Activated naive CD4-positive, alpha-beta T cell treated with anti-CD3 and anti-CD28 coated beads, Interleukin-2, amount 50 U/mL, for 72 hours (primary cell): ENCODE measurements at places on chromosomes 3 and 15.

GRCh38 chr3:60431599-60431958 lies 819.7 kb downstream of the FHIT start:
- no peak for DNase-seq

GRCh38 chr15:60790641-60791040 lies 311.7 kb upstream of the ICE2 start:
- no peak for DNase-seq

DNA sequence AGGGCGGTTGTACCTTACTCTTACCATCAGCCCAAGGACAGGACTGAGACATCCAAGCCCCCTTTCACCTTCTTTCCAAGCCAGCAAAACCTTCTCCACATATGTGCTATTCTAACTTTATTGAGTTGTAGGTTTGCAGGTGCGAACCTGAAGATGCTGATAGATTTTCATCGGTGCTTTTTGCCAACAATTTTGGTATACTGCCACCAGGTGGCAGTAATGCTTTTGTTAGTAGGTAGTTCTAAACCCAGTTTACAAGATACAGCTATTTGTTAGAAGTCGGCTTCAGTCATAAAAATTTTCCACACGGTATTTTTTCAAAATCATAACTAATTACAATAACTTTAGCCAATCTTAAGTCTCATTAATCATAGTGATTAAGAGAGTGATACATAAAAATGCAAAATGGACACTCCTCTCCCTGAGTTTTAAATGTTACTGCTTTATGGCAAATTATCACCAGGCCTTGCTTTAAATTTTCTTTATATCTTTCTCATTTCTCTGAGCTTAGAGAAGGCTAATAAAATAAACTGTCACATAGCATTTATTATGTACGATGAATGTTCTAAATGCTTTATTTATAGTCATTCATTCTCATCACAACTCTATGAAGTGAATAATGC lies 636 bp downstream of the TBC1D21 start:
- DNase-seq = peak; percentile 28

DNA sequence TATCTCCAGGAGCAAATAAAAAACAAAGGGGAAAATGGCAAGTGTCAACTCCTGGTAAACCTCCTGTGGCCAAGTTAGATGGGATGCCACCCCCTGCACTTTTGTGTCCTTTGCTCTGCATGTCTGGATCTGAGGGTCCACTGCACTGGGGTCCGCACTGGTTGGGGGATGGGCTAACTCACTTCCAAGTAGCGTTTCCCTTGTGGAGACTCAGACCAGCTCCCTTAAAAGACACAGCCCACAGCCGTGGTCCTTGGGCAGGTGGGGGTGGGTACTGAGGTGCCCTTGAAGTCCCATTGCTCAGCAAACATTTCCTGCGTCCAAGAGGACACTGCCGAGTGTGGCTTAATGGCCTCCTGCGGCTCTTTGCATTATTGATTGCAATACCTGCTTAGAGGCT lies 188.2 kb downstream of the MEGF11 start:
- no peak for DNase-seq

- DNase-seq = no peak
These were observed 158.6 kb downstream of the ADAM10 start for GRCh38 chr15:58590926-58591325.

DNA sequence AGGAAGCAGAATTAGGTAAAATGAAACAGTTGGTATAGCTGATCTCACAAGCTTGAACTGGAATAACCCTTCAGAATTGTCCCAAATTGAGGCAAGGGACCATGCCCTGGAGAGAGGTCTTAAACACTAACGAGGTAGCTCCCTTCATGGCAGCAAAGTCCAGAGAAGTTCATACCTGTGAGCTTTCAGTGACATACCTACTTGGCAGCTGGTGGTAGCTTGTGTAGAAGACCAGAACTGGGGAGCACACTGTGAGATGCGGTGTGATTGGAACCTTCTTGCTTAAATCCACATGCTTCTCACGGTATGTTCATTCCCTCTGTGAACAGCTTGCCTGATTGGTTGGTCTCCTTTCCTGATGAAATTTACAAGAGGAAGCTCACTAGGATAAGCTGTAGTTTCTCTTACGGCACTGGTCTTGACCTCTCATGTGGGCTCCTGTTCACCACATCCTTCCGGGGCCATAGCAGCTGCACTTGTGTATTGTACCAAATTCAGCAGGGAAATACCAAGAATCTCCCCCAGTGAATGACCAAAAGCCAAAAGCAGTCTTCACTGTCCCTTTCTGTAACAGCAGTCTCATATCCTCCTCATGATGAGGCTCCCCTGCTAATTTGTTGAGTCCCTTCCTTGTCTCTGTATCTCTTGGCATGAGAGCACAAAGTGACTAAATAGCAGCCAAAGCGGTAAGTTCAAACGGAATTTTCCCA lies 483.7 kb upstream of the FRG2C start:
- no peak for DNase-seq

DNA sequence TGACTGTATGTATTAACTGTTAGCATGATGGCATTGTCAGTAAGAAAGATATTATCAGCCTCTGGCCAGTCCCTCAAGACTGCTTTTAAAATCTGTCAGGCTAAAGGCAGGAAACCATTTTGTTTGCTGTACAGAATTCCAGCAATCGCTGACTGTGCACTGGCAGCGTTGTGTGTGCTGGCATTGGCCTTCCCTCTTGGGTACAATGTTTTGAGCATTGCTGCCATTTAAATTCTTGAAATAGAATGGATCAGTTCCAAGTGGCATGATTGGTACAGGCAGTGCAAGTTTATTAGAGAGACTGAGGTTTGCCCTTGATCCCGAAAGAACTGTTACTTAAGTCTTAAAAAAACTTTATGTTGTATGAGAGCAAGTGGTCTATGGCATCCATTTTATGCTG lies 788.7 kb downstream of the OTOL1 start:
- DNase-seq = no peak

DNA sequence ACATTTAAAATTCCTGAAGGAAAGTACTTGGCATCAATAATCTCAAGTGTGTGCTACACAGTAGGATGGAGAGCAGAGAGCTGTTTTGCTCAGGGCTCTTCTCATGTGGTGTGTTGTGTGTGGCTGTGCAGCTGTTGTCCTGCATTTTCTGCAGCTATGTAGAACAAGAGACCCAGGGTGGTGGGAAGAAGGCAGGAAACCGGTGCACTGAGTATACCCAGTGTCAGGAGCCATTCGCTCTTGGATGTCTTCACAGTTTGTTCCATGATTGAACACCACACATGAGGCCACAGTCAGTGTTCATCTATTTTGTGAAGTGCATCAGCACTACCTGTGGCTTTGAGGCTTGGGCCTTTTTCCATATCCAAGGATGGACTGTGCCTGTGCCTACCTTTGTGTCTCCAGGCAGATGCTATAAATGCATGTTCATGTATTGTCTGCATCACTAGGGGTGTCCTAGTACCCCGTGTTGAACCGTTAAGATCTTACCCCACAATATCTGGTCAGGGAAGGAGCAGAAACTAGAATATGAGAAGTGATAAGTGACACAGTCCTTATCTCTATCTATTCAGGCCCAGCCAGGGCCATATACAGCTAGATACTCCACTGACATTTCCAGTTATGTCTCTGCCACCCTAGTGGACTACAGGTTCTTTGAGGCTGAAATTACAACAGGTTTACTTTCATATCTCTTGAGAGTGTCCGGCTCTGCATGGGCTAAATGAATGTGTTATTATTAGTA lies 194.3 kb downstream of the NR2F2 start:
- DNase-seq = no peak

GRCh38 chr3:8457039-8457438 lies 44.6 kb upstream of the LMCD1 start:
- DNase-seq = no peak

DNA sequence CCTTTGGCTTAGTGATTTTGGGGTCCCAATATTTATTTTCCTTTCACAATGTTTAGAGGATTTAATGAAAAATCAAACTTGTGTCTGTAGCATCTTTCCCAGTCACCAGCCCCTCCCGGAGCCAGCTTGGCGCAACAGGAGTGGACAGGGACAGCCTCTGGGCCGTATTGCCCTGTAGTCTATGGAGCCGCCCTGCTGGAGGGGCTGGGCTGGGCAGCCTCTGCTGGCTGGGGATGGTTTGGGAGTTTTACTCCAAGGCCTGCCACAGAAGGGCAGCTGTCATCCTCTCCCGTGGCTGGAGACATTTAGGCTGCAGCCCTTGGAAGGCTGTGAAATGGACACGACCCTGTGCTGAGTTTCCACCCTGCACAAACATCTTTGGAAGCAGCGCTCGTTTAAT lies 89.4 kb upstream of the RGMA start:
- DNase-seq = no peak

GRCh38 chr3:72702390-72702789 lies 145.9 kb downstream of the SHQ1 start:
- DNase-seq = no peak

DNA sequence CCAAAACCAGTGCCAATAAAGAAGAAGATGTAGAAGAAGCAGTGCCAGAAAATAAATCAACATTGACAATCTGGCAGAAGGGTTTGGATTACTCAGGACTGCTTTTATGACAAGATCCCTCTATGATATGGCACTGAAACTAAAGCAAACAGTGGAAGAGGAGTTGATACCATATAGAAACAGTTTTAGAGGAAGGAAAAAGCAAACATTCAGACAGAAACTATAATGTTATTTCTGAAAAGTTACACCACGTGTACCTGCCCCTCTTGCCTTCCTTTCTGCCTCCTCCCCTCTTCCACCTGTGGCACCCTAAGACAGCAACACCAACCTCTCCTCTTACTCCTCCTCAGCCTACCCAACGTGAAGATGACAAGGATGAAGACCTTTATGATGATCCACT lies 63.0 kb downstream of the SFMBT1 start:
- no peak for DNase-seq

DNA sequence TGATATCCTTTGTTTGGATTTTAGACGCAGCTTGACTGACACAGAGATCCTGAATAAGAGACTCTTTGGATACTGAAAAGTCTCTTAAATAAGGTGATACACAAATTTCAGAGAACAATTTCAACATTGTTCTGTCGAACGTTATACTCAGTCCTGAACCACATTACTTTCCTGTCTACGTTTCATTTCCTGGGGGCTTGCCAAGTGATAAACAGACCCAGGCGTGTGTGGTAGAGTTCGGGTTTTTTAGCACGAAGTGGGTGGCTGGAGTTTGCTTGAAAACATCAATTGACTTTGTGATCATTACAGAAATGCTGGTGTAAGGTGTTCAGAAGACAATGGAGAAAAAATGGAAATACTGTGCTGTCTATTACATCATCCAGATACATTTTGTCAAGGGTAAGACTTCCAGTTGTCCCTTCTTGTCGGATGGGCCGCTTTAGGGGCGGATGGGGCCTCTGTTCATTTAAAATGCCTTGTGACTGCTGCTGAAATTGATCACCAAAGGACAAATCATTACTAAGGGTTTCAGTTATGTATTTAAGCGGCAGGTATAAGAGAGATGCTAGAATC lies at the start of gene CD96:
Gene CD96 (plus strand): TSS at position 287 of the 573 bp plus-strand sequence. CDS start 52 bp downstream, at position 339.
- DNase-seq = peak; percentile 60

DNA sequence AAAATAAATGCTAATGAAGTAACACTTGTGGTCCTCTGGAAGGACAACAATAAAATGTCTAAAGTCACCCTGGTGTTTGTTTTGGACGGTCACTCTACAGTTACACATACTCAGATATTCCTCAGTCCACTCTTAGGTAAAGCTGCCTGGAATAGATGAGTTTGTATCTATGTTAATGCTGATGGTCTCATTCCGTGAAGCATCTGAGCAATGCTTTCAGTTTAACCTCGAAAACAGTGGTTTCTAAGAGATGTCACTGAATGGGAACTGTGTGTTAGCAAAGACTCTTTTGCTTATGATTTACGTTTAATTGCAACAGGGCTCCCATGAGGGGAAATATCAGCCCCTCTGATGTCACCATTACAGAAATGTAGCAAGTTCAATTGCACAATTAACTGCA lies 49.1 kb downstream of the FBN1 start:
- DNase-seq = no peak

GRCh38 chr3:23324745-23325144 lies 121.6 kb downstream of the UBE2E2 start:
- DNase-seq = no peak

DNA sequence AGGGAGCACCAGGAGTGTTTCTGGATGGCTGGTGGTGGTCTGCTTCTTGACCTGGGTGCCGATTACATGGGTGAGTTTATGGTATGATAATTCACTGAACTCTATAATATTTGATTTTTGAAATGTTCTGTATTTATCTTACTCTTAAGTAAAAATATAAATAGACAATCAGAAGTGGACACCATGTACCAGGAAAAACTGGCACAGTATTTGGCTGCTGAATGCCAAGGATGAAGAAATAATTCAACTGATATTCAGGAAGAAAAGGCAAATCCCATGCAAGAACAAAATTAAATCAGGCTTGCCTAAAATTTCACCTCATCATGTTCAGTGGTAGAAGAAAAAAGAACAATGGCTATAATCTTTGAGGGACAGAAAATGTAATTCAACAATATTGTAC lies 51.6 kb downstream of the CRTAP start:
- DNase-seq = no peak

DNA sequence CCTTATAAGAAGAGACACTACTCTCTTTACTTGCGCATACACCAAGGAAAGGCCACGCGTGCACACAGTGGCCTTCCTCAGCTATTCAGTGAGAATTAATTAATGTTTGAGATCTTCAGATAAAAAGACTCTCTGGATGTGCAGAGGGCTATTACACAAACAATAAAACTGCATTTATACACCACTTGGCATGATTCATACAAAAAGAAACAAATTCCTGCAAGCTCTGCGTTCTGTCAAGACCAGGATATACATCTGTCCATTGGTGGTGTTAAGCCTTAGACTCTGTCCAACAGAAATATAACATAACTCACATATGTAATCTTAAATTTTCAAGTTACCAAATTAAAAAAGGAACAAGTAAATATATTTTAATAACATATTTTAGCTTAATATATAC lies 55.2 kb upstream of the TSC22D2 start:
- no peak for DNase-seq
